A549 treated with ZK216348 at 1 μM for 4 hours (cell line): ENCODE measurements at places on chromosomes 2 and 18. TPM values are rescaled to one million over a fixed set of nuclear protein-coding genes. Genes with fewer than 3 reads are reported as not detected.

SPP2 gene
- not detected in 5 replicates for total RNA-seq

SERPINB3 gene
- total RNA-seq = 0.12 to 0.19 TPM (median 0.14 TPM) in 4 of 5 replicates, not detected in the other

C1GALT1C1L gene
- total RNA-seq = 1.6 to 2.8 TPM (median 1.9 TPM) in 5 replicates

ADAM17 gene
- 21.6 to 37.3 TPM (median 29.0 TPM) in 5 replicates for total RNA-seq

PTPN4 gene
- total RNA-seq = 12.6 to 23.4 TPM (median 17.2 TPM) in 5 replicates

CRYGD gene
- total RNA-seq = not detected in 5 replicates

ZNF24 gene
- total RNA-seq = 8.6 to 13.4 TPM (median 11.5 TPM) in 5 replicates

EN1 gene
- 0.89 to 1.4 TPM (median 1.0 TPM) in 5 replicates for total RNA-seq

MBD5 gene
- total RNA-seq = 3.5 to 8.4 TPM (median 5.3 TPM) in 5 replicates

IL36G gene
- total RNA-seq = not detected in 5 replicates

BCL2L11 gene
- total RNA-seq = 6.9 to 10.3 TPM (median 7.5 TPM) in 5 replicates
